ENCODE measurements at places on chromosomes 7 and 10.

DNA sequence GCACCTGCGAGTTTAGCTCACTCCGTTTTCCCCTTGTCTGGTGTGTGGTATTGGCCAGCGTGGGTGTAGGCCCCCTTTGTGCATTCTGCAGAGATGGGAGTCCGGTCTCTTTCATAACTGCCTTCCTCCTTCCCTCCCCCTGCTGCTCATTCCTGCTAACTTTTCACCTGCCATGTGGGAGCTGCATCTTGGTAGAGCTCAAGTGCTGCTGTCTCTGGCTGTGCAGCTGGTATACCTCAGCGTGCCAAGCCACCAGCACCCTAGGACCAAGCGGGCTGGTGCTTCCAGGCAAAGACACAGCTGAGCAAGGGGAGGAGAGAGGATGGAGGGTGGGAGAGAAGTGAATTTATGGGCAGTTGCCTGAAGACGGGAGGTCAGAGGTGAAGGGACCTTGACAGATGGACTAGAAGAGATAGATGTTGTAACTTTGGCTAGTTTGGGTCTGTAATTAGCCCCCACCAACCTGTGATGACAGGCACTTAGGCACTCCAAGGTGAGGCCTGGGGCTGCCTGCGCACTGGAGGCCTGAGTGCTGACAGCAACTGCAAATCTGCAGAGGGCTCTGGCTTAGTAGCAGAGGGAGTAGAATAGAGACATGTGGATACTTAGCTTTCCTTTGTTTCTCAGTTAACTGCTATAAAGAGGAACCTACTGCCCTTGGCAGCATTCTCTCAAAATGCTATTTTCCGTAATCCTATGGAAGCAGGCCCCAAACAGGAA is 148.8 kb upstream of the AGK start:
- no peak for DNase-seq

- peak; percentile 39 for DNase-seq
These were observed 302.5 kb upstream of the GALNT17 start for GRCh38 chr7:70829221-70830059.

DNA sequence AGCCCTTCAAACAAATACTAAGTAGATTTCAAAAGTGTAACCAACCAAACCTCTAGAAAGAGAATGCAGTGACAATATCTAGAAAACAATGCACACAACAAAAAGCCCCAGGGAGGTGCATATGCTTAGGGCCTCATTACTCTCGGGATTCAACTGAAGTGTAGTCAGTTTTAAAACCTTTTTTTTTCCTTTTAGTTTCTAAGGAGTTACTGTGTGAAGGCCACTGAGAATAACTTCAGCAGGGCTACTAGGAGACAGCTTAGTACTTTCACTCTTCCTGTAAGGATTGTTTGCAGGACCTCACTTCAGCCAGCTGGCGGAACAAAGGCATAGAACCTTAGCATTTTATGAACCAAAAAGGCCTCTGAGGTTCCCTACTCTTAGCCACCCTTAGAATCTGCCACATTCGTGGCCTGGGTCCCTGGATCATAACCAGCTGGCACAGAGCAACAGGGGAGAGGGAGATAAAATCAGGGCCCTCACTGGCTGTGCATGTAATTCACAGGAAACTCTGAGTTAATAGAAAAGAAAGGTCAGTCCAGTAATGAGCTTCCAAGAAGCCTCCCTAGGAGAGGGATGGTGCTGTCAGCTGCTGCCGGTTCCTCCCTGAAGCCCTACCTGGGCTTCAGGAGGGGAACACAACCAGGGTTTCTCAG is 3.6 kb downstream of the VOPP1 start:
- no peak for DNase-seq

DNA sequence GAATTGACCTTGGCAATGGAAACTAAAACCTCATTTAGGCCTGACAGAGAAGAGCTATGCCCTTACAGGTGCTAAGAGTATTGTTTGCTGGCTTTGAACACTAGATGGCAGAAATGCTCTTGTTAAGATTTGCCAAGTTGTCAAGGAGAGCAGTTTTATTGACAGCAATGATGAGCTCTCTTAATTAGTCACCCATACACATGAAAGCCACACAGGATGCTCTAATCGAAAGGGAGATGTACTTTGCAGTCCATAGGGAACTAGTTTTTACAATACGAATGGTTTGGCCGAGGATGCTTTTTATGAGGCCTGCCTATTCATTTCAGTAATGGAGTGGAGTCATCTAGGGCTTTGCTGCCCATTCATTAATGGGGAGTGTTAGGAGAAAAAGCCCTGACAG is 45.4 kb upstream of the MBL2 start:
- DNase-seq: no peak

- no peak for DNase-seq
These were observed 44.0 kb downstream of the TMEM26 start for GRCh38 chr10:61409157-61409556.

- DNase-seq: no peak
These were observed 171.6 kb upstream of the FOXP2 start for GRCh38 chr7:114242992-114243507.

DNA sequence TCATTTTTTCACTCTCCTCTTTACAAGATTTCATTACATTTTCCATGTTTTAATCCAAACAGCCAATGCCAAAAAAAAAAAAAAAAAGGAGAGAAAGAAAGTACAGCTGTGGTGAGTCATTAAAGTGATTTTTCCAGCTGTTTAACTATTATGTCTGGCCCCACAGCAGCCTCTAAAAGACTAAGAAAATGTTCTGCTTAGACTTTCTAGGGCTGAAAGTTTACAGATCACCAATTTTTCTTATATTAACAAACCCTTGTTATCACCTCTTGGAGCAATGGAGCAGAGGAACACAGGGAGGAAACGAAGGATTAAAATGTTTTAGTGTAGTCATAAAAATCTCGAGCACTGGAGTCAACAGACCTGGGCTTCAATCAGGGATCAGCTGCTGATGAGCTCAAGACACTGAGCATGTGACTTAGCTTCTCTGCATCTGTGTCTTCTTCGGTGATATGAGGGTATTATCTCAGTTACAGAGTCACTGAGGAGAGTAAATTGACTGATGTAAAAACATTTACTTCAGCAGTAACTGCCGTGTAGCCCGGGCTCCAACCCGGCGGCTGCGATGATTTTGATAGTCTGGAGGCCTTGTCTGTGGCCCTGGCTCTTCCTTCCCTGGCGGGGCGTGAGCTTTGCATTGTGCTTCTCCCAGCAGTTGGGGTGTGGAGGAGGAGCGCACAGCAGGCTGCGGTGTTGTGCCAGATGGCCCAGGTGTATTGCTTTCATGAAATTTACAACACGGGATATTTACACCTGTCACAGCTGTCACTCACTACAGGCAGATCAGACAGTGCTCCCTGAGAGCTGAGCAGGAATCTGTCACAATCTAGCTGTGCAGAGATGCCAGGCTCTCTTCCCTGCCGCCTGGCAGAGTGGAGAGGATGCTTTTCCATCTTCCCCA is 298.3 kb upstream of the FZD8 start:
- no peak for DNase-seq

GRCh38 chr10:102959360-102959759 is 41.3 kb downstream of the CNNM2 start:
- no peak for DNase-seq

DNA sequence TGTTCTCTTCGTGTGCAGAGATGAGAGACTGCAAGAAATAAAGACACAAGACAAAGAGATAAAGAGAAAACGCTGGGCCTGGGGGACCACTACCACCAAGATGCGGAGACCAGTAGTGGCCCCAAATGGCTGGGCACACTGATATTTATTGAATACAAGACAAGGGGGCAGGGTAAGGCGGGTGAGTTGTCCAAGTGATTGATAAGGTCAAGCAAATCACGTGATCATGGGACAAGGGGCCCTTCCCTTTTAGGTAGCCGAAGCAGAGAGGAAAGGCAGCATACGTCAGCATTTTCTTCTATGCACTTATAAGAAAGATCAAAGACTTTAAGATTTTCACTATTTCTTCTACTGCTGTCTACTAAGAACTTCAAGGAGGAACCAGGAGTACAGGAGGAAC is 762.1 kb downstream of the TNS3 start:
- no peak for DNase-seq

GRCh38 chr7:133609806-133610205 is 356.9 kb downstream of the EXOC4 start:
- DNase-seq: no peak

DNA sequence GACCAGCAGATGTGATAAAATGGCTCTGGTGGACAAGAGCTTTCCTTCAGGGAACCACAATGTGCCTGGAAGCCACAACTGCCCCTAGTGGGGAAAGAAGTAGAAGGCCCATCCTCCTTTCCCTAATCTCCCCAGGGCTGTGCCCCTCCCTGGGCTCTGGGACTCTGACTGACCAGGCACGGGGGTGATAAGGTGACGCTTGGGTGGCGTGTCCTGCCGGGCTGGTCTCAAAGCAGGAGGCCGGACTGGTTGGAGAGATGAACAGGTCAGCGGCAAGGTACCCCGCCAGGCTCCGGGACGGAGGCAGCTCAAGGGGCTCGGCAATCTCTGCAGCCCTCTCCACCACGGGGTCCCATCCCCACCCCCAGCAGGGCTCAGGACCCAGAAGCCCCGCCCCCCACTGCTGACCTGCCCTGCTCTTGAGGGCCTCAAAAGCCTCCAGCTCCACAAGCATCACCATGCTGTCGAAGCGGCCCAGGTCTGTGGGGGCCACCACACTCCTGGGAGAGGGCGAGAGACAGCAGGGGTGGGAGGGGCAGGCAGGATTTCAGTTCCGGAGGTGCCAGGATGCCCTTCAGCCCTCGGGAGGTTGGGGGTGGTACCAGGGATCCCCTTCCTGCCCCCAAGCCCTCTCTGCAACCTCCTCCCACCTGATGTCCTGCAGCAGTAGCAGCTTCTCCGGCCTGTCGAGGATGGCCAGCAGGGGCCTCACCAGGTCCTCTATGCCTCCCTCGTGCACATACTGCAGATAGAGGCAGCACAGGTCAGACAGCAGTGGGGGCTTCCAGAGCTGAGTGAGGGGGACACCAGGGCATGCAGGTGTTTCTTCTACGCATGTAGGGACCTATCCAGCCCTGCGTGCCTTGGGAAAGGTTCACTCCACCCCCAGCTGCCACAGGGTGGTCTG is 12.2 kb downstream of the LZTS2 start:
- DNase-seq: no peak

GRCh38 chr7:85039196-85039923 is 147.5 kb downstream of the SEMA3D start:
- DNase-seq: no peak

DNA sequence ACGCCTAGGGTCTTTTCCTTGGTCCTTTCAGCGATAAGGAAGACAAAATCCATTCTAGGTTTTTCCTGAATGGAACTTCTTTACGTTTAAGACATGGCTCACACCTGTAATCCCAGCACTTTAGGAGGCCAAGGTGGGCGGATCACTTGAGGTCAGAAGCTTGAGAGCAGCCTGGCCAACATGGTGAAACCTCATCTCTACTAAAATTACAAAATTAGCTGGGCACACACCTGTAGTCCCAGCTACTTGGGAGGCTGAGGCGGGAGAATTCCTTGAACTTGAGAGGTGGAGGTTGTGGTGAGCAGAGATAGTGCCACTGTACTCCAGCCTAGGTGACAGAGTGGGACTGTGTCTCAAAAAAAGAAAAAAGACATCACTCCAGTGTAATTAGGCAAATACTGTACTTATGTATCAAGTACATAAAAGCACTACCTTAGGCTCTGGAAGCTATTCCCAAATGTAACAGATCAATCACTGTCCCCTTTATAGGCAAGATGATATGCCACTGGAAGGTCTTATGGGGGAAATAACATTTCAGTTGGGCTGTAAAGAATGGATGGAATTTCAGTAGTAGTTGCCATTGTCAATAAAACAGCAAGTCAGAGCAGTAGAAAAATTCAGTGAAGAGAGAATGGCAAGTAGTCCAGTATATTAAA is 5.7 kb downstream of the STK17A start:
- DNase-seq: no peak

DNA sequence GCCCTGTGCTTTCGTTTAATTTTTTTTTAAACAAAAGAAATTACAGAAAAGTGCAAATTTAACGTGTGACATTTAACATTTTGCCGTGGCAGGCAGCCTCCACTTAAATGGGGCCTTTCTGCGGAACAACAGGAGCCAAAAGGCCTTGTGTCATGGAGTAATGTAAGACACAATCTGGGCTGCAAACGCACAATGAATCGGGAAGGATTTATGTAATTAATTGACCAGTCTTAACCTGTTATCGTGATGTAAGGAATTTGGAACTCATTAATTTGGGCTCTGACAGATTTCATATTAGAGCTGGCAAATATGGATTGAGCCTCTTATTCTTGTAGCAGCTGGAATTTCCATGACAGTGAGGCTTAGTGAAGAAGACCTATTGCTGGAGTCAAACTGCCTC is 86.4 kb downstream of the SNX10 start:
- DNase-seq: no peak

DNA sequence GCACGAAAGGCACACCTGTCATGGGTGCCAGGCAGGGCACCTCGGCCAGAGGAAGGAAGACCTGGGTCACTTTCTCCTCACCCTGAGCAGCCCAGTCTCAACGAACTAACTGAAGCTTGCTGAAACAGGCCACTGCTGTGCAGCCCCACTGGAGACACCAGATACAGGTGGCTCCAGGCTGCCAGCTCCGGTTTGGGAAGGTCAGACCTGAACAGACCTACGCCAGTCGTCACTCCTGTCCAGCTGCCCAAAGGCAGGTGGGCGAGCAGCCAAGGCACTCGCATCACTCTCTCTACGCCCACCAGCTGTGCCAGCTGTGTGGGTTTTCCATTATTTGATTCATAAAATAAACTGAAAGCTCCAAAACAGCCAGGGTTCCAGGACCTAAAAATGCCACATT is 256.1 kb downstream of the ZMYND11 start:
- DNase-seq: no peak

- no peak for DNase-seq
These were observed 501.2 kb upstream of the COBL start for GRCh38 chr7:51817694-51818225.

Measured in stimulated activated CD4-positive, alpha-beta T cell treated with anti-CD3 and anti-CD28 coated beads, Interleukin-4, amount 100 ng/mL, for 48 hours (primary cell).